Esophagus muscularis mucosa (tissue), 4 donors: ENCODE measurements at places on chromosomes 16 and 17. TPM values are rescaled to one million over a fixed set of nuclear protein-coding genes. Genes with fewer than 3 reads are reported as not detected.

GRCh38 chr17:57669671-57670529, 75.2 kb downstream of the CCDC182 start:
- peaks cover 9% of the 10 kb centered on the region for H3K4me1 ChIP-seq
- DNase-seq, result peak; percentile 83
- no peak overlapping the region for H3K27ac ChIP-seq
- H3K36me3 ChIP-seq, result peaks cover 2% of the 10 kb centered on the region

RNF227 gene
- total RNA-seq, result 2.1 TPM

DNA sequence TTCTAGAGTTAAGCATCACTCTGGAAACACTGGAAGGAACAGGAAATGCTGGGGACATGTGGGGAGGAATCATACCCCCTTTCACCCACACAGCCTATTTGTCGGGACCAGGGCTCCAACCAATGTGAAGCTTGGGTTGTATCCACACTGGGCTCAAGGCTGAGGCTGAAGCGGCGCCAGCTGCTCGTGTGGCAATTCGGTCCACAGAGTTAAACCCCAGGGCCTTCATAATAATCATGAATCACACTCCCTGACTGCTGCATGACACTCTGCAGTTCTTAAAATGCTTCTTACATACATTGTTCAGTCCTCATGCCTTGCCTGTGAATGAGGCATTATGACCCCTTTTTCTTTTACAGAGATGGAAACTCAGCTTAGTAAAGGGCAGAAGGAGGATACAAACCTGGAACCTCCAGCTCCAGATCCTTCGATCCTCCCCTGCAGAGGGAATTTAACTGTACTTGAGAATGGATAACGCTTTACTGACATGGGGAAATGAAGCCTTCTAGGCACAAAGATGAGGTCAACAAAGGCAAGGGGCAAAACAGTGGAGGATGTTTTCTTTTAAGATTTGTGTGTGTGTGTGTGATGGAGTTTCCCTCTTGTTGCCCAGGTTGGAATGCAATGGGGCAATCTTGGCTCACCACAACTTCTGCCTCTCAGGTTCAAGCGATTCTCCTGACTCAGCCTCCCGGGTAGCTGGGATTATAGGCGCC, 72.7 kb downstream of the SOX9 start:
- no peak overlapping the region for H3K4me3 ChIP-seq
- H3K36me3 ChIP-seq, result no peaks in the 10 kb centered on the region
- H3K27me3 ChIP-seq, result no peaks in the 10 kb centered on the region
- H3K27ac ChIP-seq, result no peak overlapping the region
- no peak for DNase-seq

DNA sequence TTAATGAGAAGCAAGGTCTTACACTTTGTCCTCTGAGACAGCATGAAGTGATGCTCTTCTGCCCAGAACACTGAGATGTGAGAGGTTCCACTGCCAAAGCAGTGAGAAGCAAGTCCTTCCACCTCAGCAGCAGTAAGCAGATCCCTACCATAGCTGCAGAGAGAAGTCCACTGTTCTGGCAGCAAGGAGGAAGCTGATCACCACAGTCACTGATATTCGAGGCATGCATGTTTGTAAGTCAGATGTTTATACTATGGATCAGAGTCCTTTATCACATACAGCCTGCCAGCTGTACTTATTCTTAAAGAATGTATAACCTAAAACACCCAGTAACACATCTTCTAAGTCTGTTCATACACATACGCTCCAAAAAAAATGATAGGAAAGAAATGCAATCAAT, 18.2 kb upstream of the METTL2A start:
- no peaks in the 10 kb centered on the region for H3K27me3 ChIP-seq
- no peak overlapping the region for H3K4me3 ChIP-seq
- no peaks in the 10 kb centered on the region for H3K4me1 ChIP-seq
- H3K27ac ChIP-seq, result no peak overlapping the region
- no peaks in the 10 kb centered on the region for H3K36me3 ChIP-seq

GRCh38 chr16:4625560-4626159, 1.0 kb downstream of the MGRN1 start:
- DNase-seq, result no peak
- H3K27me3 ChIP-seq, result no peaks in the 10 kb centered on the region
- peaks cover 46% of the 10 kb centered on the region for H3K4me1 ChIP-seq
- peak overlapping the region; percentile 97 for H3K27ac ChIP-seq

DNA sequence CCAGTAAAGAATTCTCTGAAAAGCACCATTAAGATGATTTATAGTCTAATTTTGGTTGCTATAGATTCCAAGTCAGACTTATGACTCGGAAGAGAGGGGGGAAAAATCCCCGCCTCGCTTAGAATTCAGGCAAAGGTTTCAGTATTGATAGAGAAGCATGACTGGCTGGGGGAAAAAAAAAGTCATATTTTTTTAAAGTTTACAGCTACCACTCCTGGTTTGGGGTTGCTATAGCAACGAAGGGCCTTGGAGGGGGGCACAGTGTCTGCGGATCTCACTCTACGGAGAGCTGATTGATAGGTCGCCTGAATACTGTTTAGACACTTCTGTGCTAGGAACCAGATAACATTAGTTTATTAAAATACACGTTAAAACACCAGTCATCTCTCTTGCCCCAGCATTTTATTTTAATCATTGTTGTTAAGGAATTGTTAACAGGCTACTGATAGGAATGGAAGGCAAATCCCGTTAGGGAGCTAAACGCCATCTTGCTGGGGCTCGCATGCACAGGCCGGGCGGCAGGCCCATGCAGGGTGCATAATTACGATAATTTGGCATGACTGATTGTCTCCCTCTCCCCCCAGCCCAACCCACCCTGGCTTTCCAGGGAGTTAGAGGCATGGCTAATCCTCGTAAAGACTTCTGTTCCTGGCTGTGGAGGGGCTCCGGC, 380.0 kb upstream of the XYLT1 start:
- H3K4me3 ChIP-seq, result no peak overlapping the region
- H3K36me3 ChIP-seq, result no peaks in the 10 kb centered on the region
- no peak overlapping the region for H3K27ac ChIP-seq
- no peaks in the 10 kb centered on the region for H3K27me3 ChIP-seq
- DNase-seq, result no peak
- no peaks in the 10 kb centered on the region for H3K4me1 ChIP-seq

DNA sequence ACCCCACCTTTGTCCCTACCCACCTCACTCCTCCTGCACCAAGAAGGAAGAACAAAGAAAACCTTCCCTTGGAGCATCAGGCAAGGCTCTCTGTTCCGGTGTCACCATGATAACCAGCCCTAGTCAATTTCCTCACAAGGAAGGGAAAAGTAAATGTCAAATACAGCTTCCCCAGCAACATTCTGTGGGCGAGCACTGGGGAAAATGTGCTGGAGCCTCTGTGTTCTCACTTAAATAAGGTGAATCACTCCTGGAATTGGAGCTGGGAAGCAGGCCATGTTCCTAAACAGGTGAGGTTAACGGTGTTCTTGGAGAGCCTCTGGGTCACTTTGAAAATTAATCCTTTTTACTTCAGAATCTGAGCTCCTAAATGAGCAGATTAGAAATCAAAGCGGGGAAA, 427.9 kb upstream of the ERCC4 start:
- no peak overlapping the region for H3K4me3 ChIP-seq
- no peak overlapping the region for H3K27ac ChIP-seq
- DNase-seq, result no peak

GRCh38 chr17:64073771-64074703, 53.6 kb upstream of the ICAM2 start:
- no peak overlapping the region for H3K4me3 ChIP-seq
- H3K27me3 ChIP-seq, result no peaks in the 10 kb centered on the region
- H3K4me1 ChIP-seq, result peaks cover 14% of the 10 kb centered on the region
- H3K36me3 ChIP-seq, result peaks cover 46% of the 10 kb centered on the region

DNA sequence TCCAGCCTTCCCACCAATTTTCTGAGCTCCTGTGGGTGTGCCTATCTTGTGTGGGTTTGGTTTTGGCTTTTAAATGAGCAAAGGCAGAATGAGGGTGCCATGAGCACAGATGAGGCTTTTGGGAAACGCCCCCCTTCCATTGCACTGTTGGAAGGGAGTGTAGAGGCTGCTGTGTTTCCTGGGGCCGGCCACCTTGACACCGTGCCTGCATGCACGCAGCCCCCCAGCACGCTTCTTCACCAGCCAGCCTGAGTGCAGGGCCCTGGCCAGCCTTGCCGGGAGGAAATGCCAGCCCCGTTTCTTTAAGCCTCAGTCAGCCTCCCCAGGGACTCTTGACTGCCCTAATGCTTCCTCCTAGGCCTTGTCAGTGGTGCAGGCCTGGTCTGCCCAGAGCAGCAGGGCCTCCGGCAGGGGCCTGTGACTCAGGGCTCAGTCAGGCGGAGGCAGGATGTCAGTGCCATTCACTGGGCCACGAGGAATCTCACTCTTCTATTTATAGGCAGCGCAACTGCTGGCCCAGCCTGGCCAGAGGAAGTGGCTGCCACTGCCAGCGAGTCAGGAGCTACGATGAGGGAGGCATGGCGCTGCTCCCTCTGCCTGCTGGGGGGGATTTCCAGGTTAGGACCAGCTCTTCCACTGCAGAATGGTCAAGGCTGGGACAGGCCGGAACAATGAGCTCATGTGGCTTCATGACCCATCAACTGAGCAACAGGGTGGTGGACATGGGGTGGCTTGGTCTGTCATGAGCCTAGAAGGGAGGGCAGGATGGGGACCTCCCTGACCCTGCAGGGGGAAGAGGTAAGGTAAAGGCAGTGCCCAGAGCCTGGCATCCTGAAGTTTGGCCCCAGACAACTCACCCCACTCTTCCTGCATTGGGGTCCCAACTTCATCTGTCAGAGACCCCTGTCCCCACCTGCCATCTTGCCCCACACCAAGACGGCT, 205.2 kb downstream of the RAB11FIP4 start:
- no peaks in the 10 kb centered on the region for H3K27me3 ChIP-seq
- no peak for DNase-seq

TMIGD1 gene
- not detected for total RNA-seq

DNA sequence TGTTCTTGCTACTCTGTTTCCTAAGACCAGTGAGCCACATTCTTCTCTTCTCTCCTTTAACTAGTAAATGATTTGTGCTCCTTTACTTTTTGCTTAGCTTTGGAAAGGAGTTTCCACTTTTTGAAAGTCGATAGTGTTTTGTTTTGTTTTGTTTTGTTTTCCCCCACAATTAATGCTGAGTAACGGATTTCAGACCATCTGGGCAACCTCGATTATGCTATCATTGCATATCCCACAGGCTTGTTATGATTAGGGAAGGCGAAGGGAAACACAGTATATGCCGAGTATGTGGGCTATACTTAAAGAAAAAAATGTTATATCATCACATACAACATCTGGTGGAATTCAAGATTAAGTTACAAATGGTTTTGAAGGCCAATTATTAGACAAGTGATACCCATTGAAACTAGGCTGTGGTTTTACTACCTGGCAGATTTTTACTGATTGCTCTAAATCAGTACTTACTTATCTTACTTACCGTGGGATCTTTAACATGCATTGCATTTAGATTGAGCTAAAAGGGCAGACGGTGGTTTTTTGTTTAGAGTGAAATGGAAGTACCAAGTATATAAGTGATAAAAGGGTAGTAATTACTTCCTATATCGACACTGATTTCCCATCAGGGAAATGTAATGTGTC, 361.3 kb upstream of the SOX9 start:
- H3K27ac ChIP-seq, result no peak overlapping the region
- no peaks in the 10 kb centered on the region for H3K27me3 ChIP-seq
- no peaks in the 10 kb centered on the region for H3K36me3 ChIP-seq
- no peak for DNase-seq
- no peak overlapping the region for H3K4me3 ChIP-seq
- H3K4me1 ChIP-seq, result no peaks in the 10 kb centered on the region

HP gene
- total RNA-seq, result 1.1 TPM

GRCh38 chr16:685967-686366, 1.8 kb upstream of the JMJD8 start:
- DNase-seq, result no peak
- peaks cover 52% of the 10 kb centered on the region for H3K36me3 ChIP-seq
- no peaks in the 10 kb centered on the region for H3K27me3 ChIP-seq
- no peak overlapping the region for H3K27ac ChIP-seq

NGFR gene
- 12.9 TPM for total RNA-seq

DNA sequence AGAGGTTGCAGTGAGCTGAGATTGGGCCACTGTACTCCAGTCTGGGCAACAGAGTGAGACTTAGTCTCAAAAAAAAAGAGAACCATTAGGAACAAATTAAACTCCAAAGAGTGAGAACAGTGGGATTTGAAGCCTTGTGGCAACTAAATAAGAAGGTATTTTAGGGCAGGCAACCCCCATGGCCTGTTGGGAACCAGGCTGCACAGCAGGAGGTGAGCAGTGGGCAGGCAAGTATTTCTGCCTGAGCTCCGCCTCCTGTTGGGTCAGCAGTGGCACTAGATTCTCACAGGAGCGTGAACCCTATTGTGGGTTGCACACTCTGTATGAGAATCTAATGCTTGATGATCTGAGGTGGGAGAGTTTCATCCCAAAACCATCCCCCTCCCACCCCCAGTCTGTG, 57.6 kb upstream of the MED9 start:
- H3K4me3 ChIP-seq, result no peak overlapping the region
- no peak for DNase-seq
- no peaks in the 10 kb centered on the region for H3K27me3 ChIP-seq
- H3K4me1 ChIP-seq, result peaks cover 22% of the 10 kb centered on the region
- no peak overlapping the region for H3K27ac ChIP-seq
- H3K36me3 ChIP-seq, result no peaks in the 10 kb centered on the region

TP53TG3 gene
- not detected for total RNA-seq

DNA sequence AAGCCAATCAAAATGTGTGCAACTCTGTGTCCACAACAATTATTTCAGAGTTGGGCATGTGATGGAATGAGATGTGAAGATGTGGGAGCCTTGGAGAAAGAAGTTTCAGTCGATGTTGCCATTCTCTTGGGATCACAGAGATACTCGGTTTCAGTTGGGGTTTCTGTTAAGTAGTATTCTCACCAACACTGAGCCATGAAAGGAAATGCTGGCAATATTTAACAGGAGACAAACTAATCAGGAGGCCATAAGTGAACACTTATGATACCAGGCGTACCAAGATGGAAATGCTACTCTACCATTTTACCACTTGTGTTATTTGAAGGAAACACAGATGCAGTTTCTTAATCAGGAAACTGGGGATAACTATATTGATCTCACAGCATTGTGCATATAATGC, 53.3 kb upstream of the NUDT7 start:
- no peaks in the 10 kb centered on the region for H3K4me1 ChIP-seq
- H3K27me3 ChIP-seq, result no peaks in the 10 kb centered on the region
- no peak overlapping the region for H3K4me3 ChIP-seq
- no peak overlapping the region for H3K27ac ChIP-seq
- H3K36me3 ChIP-seq, result no peaks in the 10 kb centered on the region
